Activated CD8-positive, alpha-beta memory T cell treated with anti-CD3 and anti-CD28 coated beads, Interleukin-2, amount 10 ng/mL, durations not matched to agents 7 days and 5 days (primary cell): ENCODE measurements at places on chromosomes 6 and 20.
A peak's percentile ranks its signal among the peaks of the same experiment; 100 is the strongest.

GRCh38 chr6:87074101-87074621 is 20.7 kb downstream of the CGA start:
- no peak for DNase-seq

DNA sequence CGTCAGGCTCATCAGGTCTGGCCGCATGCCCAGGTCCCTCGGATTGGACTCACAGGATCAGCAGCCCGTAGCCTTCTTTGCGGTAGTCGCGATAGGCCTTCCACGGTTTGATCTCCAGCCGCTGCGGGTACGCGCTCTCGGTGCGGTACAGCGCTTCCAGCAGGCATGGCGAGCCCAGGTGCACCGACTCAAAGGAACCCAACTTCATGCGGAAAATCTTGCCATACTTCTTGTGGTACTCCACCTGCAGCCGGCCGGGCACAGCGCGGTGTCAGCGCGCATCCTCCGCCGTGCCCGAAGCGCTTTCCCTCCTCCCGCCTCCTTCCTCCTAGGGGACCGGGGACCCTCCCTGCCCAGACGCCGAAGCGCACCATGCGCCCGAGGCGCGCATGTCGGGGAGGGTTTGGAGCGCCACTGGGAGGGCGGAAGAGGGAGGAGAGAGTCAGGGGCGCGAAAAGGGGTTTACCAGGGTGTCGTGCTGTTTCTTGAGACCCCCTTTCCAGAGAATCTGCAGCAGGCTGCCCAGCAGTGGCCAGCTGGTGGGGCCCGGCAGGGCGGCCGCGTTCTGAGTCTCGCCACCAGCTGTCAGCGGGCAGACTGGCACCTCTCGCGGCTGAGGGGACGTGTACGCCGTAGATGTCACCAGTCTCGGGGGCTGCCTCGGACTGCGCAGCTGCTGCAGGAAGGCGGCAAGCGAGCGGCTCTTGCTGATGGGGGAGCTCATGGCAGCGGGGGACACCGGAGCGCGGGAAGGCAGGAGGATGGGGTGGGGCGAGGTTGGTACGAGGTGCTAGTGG is 732 bp downstream of the CYP24A1 start:
- no peak for DNase-seq

GRCh38 chr6:169386411-169387057 is 132.9 kb upstream of the THBS2 start:
- no peak for DNase-seq

- no peak for DNase-seq
These were observed 130.0 kb downstream of the FOXC1 start for GRCh38 chr6:1739680-1740079.

DNA sequence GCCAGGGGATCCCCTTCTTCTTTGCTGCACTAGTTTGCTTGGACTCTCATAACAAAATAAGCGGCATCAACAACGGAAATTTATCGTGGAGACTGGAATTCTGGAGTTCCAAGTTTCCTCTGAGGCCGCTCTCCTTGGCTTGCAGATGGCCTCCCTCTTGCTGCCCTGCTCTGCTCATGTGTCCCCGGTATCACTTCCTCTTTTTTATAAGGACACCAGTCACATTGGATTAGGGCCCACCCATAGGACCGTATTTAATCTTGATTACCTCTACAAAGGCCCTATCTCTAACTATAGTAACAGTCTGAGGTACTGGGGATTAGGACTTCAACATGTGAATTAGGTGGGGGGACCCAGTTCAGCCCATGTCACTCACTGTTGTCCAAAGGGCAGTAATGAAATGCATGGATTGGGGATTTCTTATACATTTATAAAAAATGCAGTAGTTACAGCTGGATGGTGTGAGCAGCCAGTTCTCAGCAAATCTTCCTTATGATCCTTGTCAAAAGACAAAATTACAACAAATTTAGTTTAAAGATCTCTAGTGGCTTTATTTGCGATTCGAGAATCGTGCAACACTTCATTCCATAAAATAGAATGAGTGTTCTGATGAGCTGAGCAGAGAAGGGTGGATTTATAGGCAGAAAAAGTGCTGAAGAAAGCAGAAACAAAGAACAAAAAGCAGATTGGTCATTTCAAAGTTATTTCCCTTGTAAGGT is 59.3 kb upstream of the AKAP12 start:
- no peak for DNase-seq

DNA sequence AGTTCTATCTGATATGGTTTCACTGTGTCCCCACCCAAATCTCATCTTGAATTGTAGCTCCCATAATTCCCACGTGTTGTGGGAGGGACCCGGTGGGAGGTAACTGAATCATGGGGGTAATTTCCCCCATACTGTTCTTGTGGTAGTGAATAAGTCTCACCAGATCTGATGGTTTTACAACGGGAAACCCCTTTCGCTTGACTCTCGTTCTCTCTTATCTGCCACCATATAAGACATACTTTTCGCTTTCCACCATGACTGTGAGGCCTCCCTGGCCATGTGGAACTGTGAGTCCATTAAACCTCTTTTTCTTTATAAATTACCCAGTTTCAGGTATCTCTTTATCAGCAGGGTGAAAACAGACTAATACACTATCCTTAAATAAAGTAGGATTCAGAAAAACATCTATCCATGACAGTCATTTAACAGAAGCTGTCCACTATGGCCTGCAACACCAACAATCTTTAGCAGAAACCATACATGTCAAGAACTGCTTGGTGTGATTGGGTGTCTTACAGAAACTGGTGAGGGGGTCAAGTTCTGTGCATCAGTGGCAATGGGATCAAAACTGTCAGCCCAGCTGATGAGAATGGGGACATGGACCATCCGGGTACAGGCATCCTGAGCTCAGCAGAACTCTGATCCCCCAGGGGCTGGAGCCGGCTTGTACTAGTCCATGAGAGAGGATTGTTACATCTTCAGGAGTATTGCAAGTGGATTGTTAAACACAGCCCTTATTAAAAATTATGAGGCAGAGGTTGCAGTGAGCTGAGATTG is 59.2 kb downstream of the SCML4 start:
- no peak for DNase-seq

DNA sequence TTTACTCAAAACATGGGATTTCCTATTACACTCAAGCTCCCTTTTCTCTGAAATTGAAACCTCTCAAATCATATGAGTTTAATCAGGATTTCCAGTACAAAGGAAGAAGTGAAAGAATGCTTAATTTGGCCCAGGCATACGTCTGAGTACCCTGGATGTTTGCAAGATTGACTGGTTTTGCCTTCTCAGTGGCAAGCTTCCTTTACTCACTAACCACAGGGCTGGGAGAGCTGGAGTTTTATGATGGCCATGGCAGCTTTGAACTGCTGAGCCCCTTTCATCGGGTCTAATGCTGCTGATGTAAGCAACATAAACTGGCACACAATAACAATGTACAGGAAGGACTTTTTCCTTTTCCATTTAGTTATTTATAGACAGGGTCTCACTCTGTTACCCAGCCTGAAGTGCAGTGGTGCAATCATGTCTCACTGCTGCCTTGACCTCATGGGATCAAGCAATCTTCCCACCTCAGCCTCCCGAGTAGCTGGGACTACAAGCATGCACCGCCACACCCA is 194.8 kb downstream of the SLC35F1 start:
- DNase-seq, result no peak

GRCh38 chr20:39268981-39269461 is 306.9 kb downstream of the DHX35 start:
- peak; percentile 61 for DNase-seq

DNA sequence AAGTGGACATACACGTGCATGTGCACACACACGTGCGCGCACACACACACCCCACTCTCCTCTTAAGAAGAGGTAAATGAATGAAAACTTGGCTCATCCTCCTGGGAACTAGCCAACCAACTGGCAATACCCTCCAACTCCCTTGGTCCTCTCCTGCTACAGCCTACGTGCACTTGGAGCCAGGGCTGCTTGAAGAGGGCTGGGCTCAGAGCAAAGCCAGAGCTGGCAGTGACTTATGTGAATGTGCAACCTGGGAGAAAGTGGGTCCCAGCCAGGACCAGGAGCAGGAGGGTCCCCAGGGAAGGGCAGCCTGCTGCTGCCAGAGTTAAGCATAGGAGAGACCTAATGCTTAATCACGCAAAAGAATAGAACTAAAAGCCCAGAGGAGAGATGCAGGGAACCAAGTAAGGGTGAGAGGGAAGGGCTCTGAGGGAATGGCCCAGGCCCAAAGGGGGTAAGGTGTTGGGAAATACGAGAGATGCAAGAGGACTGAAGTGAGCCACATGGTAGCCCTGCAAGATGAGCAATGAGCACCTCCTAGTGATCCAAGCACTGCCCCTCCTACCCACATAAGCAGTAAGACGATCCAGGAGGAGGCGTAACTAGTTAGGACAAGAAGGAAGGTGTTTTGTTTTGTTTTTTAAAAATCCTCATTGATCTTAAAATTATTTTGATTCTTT is 24.7 kb downstream of the TRAF3IP2 start:
- no peak for DNase-seq

DNA sequence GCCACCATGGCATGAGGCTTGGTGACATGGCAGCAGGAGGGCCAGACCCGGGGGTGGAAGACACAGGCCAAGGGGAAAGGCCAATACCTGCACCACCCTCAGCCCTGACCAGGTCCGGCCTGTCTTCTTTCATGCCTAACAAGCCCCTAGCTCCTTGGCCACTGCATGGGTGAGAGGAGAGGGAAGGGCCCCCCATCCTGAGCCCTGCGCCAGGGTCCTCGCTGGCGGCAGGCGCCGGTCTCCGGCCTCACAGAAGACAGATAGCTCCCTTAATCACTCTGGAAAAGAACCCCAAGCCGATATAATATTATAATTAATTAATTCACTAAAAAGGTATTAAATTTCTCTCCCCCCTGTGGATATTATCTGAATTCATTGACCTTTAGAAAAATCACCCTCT is 41.4 kb downstream of the MDFI start:
- no peak for DNase-seq

DNA sequence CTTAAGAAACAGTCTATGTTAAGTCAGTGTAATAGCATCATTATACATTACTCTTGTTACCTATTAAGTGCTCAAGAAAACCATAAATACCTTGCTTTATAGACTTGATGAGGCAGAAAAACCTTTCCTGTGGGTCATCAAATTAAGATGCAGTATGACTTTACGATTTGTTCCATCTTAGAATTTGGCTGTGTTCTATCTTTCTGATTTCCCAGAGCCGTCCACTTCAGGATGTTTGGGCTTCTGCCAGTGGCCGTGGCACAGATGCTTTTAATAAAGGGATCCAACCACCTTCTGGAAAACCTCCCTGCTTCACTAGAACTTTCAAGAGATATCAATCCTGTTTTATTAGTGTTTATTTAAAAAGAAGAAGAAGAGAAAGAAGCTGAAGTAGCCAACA is 71.2 kb downstream of the PDE7B start:
- no peak for DNase-seq

DNA sequence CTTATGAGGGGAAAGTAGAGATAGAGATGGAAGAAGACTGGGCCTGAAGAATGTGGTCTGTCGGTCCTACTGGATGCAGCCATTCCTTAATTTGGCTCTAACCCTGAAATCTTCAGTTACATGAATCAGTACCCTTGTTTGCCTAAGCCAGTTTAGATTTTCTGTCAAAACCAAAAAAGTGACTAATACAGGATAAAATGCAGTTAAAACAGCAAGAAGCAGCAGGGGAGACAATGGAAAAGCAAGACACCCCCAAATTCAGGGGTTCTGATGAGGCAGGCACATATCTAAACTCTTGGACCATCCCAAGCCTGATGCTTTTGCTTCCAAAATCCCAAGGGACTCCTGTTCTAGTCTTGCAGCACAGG is 17.4 kb upstream of the UBE2V1 start:
- no peak for DNase-seq

DNA sequence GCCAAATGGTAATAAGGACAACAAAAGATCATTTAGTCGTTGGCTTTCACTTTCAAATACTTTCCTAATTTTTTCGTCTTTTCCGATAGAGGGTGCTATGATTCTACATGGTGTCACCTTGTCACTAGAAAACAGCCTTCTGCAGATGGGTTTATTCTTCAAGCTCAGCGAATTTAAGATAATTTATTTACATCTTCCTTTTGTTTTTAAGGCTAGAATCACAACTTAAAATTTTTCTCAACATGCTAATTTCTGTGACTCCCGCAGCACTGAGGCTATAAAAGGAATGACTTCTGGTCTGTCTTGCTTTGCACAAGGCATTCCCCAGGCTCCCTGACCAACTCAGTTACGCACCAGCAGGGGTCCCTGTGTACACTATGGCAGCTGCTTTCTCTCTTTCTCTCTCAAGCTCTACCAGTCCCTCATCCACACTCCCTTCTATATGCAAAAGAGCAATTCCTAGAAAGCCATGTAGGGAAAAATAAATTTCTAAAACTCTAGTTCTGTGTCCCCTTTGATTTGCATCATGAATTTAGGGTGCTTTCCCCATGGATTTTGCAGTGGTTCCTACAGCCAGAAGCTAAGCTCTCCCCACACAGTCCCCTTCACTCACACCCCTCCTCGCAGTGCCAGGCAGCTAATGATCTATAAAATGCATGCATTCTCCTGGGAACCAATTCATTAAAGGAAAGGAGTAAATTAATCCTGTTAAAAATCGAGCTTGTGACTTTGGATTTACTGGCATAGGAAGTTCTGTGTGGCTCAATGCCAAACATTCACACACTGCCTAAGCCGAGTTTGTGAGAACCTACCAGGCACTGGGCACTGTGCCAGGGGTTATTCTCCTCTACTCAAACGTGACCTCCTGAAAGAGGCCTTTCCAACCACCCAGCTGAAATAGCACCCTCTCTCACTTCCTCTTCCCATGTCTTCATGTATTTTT is 74.5 kb downstream of the DCDC2 start:
- peak; percentile 55 for DNase-seq

GRCh38 chr20:15597306-15597705 is 975.9 kb downstream of the KIF16B start:
- DNase-seq, result no peak

DNA sequence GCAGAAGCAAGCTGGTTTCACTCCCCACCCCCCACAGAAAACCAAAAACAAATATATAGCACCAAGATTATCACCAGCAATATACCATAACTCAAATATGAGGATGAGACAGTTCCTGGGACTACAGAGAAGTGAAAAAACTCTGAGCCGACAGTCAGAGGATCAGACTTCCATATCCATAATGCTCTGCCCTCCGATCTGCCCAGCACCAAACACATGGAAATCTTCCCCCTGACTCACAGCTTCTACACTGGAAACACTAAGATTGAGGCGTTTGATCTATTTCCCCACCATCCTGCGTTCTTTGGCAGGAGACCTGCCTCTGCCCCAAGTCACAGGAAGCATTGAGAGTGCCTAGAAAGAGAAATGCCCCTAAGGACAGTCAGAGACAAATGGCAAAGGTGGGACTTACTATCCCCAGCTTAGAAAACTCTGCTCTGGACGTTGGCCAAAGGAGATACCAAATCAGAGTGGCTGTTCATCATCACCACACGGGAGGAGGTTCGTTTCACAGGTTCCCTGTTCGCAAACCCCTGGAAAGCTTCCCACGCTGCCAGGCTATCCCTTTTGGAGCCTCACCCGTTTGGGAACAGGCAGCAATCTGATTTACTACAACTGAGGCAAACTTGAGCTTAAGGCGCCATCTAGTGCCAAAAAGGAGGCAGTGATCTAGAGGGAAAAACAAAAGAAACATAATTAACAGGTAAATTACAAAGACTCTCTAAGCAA is 48.7 kb upstream of the SRSF6 start:
- DNase-seq, result no peak
